ENCODE measurements at places on chromosomes 1 and 21.

- no peak for DNase-seq
Measured at GRCh38 chr1:53763911-53764310, 24.9 kb upstream of the GLIS1 start.

DNA sequence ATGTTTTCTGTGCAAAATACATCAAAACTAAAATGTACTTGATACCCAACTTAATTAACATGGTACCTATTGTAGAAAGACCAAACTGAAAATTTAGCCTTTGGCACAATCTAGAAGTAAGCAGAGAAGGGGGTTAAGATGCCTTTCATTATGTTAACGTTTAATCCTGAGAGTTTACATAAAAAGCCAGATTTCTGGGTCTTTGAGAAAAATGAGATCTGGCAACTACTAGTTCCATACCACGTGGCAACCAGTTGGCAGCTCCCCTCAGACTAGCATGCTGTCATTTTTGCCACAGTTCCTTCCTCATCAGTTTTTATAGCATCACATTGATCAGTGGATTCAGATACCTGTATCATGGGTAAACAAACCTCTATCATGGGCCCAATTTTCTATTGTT, 1.5 kb downstream of the RO60 start:
- DNase-seq = no peak

DNA sequence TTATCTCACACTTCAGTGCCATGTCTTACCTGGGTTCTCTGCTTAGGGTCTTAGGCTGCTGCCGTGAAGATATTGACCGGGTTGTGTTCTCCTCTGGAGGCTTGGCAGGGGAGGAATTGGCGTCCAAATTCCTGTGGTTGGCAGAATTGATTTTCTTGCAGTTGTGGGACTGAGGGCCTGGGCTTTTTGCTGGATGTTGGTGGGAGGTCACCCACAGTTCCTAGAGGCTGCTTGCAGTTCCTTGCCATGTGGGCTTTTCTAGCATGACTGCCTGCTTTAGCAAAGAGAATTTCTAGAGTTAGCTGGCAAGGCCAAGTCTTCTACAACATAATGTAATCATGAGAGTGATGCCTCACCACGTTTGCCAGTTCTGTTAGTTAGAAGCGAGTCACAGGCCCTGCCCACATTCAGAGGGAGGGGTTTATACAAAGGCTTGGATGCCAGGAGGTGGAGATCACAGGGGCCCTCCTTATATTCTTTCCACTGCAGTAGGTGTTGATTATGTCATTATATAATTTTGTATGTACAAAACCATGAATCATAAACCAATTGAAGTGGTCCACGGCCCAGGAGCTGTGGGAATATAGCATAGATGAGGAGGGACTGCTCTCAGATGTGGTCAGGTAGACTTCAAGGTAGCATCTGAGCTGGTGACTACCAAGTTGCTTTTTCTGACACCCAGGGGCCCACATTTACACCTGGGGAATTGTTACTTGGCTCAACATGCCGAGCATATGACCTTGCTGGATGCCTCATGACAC, 6.6 kb downstream of the UBL4B start:
- DNase-seq = no peak

- DNase-seq = no peak
Measured at GRCh38 chr21:26127918-26128317, 42.7 kb downstream of the APP start.

GRCh38 chr1:26991310-26992116, 2.0 kb upstream of the TRNP1 start:
- peak; percentile 75 for DNase-seq

GRCh38 chr1:57546549-57547330, 122.9 kb upstream of the DAB1 start:
- no peak for DNase-seq

GRCh38 chr21:17818186-17819113, 706 bp downstream of the C21orf91 start:
- peak; percentile 29 for DNase-seq

- DNase-seq = no peak
Measured at GRCh38 chr1:62394646-62395045, 42.2 kb upstream of the USP1 start.

DNA sequence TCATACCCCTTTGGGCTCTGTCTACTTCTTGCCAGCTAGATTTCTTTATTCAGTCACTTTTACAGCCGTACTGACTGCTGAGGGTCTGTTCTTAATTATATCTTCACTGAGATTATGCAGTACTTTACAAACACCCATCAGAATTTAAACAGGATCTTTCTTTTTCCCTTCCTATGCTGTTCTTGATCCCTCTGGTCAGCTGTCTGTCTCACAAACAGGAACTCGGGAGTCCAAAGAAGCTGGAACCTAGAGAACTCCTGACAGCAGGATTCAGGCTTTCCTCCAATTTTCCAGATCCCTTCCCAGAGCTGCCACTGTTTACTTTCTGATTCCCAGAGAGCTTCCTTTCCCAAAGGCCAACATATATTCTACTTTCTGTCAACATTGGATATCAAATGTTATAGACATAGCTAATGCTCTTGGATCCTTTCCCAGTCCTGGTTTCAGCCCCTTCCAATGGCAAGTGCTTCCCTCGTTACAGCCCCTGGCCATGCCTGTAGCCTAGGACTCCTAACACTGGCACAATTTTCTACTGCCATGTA, 59.5 kb downstream of the ATP2B4 start:
- no peak for DNase-seq

Data from urothelium cell line (cell line).